ENCODE measurements at places on chromosomes 6 and 20.

- DNase-seq: no peak
These were observed 9.3 kb downstream of the ARHGAP18 start for GRCh38 chr6:129700666-129701065.

DNA sequence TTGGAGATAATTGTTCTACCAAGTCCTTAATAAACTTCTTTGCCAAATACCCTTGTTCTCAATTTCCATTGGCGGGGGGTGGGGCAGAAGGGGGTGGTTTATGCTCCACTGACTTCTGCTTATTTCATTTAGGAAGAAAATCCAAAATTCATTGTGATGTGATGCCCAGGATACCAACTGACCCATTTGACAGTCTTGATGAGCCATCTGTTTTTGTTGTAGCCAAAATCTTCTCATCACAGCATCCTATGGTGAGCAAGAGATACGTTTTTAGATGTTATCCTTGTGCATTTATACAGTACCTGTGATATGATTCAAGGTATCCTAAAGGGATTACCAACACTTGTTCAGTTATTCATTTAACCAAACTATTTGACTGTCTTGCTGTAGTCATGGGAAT, 108.5 kb upstream of the BMP5 start:
- no peak for DNase-seq

- DNase-seq: no peak
These were observed 526.4 kb downstream of the PRKN start for GRCh38 chr6:162200945-162201690.

GRCh38 chr20:38221119-38221589, 39.4 kb downstream of the KIAA1755 start:
- DNase-seq: peak; percentile 71

GRCh38 chr20:24969186-24970029, 20.3 kb downstream of the CST7 start:
- no peak for DNase-seq

DNA sequence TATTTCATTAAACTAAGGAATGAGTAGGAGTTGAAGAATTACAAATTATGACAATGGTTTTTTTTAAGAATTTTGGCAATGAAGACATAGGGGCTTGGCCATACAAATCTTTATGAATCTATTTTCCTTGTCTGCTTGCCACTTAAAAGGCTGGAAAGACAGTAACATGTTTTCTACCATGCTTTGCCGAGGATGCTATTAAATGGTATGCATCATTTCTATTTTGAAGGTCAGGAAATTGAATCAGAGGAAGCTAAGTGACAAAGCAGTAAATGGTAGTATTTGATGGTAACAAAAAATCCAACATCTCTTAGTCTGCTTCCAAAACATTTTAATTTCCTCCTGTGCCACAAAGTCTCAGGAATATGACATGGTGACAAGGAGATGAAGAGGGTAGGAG, 287.2 kb downstream of the RFPL4B start:
- no peak for DNase-seq

DNA sequence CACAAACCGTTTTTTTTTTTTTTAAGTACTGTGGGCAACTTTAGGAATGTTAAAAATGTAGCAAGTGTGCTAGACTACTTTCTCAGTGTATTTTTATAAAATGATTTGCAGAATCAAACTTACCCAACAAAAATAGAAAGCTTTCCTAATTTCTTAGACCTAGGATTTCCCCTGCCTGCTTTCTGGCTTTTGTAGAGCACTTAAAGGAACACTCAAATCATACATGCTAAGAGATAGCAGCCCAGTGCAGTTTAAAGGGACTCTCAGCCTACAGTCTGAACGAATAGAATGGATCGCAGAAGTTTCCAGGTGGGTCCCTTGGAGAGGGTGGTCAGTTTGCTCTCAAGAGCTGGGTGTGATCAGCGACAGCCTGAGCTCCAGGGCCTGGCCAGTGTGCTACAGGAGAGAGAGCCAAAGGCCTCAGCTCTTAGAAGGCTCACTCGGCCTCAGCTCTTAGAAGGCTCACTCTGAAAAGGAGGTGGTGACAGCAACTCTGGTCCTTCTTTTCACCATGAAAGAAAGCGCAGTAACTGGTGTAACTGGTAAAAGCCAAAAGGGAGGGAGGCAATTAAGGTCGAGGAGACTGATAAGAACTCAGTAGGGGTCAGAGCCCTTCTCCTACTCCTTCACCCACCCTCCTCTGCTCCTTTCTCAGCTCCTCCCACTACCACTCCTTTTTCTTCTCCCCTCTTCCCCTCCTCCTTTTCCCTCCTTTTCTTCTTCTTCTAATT, 142.4 kb downstream of the ZFP64 start:
- no peak for DNase-seq

DNA sequence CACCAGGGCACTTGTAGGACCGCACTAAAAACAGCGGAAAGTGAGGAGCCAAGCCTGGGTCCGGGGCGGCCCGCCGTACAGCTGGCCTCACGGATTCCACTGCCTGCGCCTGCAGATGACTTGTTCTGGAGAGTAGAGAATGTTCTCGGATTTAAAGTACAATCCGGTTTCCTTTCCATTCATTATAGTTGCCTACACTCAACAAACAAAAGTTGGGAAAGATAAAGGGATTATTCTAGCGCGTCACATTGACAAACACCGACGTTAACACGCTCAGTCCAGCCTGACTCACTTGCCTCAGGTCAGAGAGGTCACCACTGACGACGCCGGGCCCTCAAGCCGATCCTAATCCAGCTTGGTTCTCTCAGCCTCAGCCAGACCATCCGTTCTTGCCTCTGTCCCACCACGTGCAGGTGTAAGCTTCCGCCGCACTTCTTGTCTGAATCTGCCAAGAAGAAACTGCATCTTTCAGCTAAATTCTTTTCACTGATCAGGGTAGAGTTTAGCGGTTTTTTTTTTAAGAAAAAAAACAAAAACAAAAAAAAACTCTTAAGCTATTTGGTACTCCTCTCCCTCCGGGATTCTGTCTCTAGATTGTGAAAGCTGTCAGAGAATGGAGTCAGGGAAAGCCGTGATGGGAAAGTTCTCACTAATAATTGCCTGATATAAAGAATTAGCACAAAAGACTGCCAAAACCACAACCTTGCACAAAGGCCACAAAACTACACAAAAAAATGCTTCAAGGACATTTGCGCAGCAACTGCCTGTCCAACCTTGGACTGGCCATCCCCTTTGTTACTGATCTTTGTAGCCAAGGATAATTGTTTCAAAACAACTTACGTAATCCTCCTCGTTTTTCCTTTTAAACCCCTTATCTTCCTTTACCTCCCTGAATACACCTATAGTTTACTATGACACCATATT, 1.1 kb upstream of the PHF10 start:
- peak; percentile 64 for DNase-seq

DNA sequence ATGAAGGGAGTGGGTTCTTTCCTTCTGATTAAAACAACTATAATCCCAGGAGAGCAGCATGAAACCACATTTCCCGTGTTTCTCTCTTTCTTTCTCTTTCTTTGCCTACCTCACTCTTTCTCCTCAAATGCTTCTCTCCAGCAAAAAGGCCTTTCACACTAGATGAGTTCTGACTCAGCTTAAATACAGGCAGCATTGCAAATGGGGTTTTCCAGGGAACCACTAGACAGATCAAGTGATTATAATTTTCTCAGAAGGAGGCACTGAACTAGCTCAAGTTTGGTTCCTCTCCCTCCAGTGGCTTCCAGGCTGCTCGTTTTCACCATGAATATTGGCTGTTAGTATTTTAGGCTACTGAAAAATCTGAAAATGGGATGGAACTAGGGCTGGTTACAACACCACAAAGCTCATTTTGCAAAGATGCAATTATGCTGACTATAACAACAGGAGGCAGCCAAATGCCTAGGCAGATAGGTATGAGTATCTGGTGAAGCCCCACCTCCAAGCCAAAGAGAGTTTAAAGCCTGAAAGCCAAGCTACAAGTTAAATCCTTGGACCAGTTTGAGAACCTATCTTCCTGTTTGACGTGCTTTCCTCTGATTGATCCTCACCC, 260.0 kb downstream of the MMUT start:
- no peak for DNase-seq

Measured in renal pelvis (tissue), 12 donors.